ENCODE measurements at places on chromosomes 13 and 19.

DNA sequence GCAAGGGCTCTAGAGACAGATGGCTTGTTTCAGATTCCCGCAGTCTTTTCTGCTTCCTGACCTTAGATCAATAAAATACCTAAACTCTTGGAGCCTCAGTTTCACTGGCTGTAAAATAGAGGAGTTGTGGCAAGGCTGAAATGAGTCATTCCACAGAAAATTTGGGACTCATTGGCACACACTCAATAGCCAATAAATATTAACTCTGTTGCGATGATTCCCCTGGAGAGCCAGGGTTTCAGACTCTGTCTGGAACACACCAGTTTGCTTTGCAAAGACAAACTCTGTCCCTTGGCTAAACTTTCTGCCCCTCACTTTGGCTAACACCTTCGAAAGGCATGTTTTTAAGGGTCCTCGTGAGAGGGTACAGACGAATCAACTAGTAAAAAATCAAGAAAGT, 18.1 kb upstream of the UBE2L5 start:
- no peak for DNase-seq

- peak; percentile 99 for DNase-seq
These were observed 11.0 kb downstream of the MOB3A start for GRCh38 chr19:2084993-2085720.

GRCh38 chr13:33169273-33169980, 116.1 kb downstream of the STARD13 start:
- DNase-seq: no peak

GRCh38 chr13:110562696-110563462, 1.4 kb upstream of the RAB20 start:
- no peak for DNase-seq

- no peak for DNase-seq
These were observed 145.9 kb upstream of the UBL3 start for GRCh38 chr13:29996316-29996715.

DNA sequence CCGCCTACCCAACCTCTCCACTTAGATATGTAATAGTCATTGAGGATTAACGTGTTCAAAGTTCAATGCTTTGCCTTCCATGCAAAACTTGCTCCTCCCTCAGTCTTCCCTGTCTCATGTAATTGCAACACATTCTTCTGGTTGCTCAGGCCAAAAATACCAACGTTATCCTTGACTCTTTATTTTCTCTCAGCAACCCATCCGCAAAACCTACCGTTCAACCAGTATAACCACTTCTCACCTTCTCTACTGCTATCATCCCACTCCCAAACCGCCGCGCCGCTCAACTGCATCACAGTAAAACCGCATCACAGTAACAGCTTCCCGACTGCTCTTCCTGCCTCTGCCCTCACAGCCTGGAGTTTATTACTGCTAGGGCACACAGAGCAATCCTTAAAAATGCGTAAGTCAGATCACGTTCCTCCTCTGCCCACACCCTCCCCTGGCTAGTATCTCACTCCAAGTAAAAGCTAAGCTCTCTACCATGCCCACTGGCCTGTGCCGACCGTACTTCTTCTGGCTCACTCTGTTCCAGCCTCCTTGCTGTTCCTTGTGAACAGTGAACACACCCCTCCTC, 8.2 kb downstream of the MTIF3 start:
- peak; percentile 45 for DNase-seq

- DNase-seq: no peak
These were observed at the start of gene LGI4 for GRCh38 chr19:35134601-35135242. Gene LGI4, minus strand, starts transcription at chr19:35135059. Its CDS starts 379 bp downstream, at chr19:35134680.

DNA sequence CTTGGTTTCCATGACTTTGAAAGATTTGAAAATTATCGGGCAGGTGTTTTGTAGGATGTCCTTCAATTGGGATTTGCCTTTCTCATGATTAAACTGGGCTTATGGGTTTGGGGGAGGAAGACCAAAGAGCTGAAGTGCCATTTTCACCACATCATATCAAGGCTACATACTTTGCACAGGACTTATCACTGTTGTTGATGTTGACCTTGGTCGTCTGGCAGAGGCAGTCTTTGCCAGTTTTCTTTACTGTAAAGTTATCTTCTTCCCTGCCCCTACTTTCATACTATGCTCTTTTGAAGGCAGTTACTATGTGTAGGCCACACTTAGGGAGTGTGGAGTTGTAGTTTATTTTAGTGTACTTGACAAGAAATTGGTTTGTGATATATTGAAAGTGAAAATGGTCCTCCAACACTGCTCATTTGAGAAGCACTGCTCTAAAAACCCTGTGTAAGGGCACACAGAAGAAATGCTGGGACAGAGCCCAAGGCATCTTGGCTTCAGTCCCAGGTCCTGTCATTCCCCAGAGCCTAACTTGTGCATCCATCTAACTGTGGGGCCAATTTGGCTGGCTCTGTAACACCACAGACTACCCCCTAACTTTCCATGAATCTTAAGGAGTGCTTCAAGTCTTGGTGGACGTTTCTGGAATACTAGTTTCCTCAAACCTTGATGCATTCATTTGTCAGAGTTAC, 384.9 kb downstream of the KCNRG start:
- no peak for DNase-seq
